CD4-positive, CD25-positive, alpha-beta regulatory T cell (primary cell): ENCODE measurements at places on chromosomes 12 and 14.
A peak's percentile ranks its signal among the peaks of the same experiment; 100 is the strongest.

- peak; percentile 57 for DNase-seq
Measured at GRCh38 chr14:91911474-91912032, 35.9 kb downstream of the FBLN5 start.

- DNase-seq, result no peak
Measured at GRCh38 chr12:109695961-109696461, 17.6 kb upstream of the FAM222A start.

DNA sequence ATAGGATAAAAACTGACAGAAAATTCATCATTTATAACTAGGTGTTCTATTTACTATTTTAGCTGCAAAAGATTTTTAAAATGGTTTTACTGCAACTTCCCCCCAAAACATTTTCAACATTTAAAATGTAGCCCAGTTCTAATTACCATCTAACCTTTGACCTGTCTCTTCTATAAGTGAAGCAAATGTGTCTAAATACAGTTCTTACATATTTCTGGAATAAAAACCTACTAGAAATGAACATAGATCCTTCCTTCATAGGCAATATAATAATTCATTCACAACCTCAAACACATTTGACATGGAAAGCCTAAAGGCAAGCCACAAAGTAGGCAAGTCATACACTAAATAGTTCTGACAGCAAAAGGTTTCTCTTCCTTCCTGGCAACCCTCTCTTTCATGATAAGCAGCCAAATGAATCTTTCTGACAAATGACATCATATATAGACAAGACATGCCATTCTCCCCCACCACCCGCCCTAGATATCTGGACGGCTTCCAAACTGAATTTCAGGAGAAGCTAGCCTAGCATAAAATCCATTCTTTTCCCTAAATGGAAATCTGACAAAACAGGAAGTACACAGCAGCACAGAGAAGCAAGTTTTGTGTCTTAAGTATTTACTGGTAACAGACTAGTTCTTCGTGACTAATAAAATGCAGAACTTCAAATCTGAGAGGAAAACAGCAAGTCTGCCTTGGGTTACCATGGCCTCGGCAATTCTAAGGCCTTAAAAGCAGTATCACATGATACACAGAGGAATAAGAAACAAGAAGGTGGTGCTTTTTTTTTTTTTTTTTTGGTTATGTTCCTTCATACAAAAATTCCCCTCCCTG, 17.2 kb upstream of the ARID4A start:
- DNase-seq, result peak; percentile 44

DNA sequence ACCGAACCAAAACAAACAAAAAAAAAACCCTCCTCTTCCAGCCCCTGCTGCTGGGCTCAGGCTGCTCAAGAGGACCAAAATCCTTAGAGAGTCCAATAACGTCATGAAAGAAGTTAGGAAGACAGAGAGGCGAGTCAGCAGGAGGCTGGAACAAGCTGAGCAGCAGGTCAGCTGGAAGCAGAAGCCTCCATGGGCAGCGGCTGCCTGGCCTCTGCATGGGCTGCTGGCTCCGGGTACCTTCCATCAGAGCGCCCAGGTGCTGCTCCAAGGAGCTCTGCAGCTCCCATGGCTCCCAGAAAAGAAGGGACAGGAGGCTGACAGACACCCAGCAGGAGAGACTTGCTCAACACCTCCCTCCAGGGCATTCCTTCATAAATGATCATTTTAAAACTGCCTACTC, 3.2 kb upstream of the KRT2 start:
- DNase-seq, result no peak

- no peak for DNase-seq
Measured at GRCh38 chr12:44000309-44000952, 164.6 kb downstream of the TMEM117 start.

- DNase-seq, result no peak
Measured at GRCh38 chr12:9636150-9636850, 28.6 kb upstream of the KLRB1 start.
